Calu3 (cell line): ENCODE measurements at places on chromosomes 1 and 21.

- peaks cover 12% of the 10 kb centered on the region for H3K4me1 ChIP-seq
- no peak for DNase-seq
- no peak overlapping the region for H3K27ac ChIP-seq
- no peaks in the 10 kb centered on the region for H3K36me3 ChIP-seq
Observed at GRCh38 chr1:52182874-52183400, 41.0 kb downstream of the ZFYVE9 start.

GRCh38 chr1:114558544-114558943, 22.9 kb downstream of the BCAS2 start:
- H3K27ac ChIP-seq, result no peak overlapping the region
- no peak overlapping the region for H3K4me3 ChIP-seq
- H3K27me3 ChIP-seq, result no peaks in the 10 kb centered on the region
- DNase-seq, result no peak
- H3K4me1 ChIP-seq, result no peaks in the 10 kb centered on the region

GRCh38 chr1:89025928-89026327, 3.3 kb upstream of the GBP3 start:
- no peak for DNase-seq
- peaks cover 18% of the 10 kb centered on the region for H3K4me1 ChIP-seq
- peaks cover 20% of the 10 kb centered on the region for H3K36me3 ChIP-seq

DNA sequence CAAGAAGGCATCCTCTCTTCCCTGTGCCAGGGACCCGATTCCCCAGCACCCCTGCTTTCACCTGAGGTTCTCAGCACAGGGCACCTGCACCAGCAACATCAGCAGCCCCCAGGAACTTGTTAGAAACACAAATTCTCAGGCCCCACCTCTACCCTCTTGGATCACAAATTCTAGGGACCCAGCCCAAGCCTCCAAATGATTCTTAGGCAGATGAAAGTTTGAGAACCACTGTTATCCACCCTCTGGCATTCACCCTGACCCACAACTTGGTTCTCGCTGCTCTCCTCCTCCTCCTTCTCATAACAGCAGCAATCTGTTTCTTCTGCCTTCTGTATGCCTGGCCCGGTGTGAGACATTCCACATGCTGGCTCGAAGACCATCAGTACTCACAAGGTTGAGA, 60.3 kb upstream of the HIVEP3 start:
- peaks cover 43% of the 10 kb centered on the region for H3K4me1 ChIP-seq
- DNase-seq, result no peak
- H3K27ac ChIP-seq, result no peak overlapping the region
- H3K27me3 ChIP-seq, result no peaks in the 10 kb centered on the region
- H3K4me3 ChIP-seq, result no peak overlapping the region

DNA sequence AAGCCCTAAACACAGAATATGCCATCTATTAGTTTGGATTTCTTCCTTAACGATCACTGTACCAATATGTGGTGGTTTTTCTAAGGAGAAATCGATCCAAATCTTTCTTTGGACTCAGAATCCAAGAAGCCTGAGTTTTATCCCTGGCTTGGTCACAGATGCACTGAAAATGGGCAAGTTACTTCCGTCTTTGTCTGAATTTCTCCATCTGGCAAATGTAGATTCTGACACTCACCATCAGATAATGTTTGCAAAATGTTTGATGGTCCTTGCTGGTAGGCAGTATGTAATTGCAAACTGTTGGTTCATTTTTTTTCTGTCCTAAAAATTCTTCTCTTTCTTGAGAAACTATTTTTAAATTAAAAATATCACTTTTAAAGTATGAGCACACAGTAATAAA, 115.0 kb downstream of the TSEN15 start:
- H3K4me1 ChIP-seq, result no peaks in the 10 kb centered on the region
- no peak for DNase-seq
- no peaks in the 10 kb centered on the region for H3K36me3 ChIP-seq
- H3K4me3 ChIP-seq, result no peak overlapping the region
- H3K27me3 ChIP-seq, result no peaks in the 10 kb centered on the region
- H3K27ac ChIP-seq, result no peak overlapping the region

- no peaks in the 10 kb centered on the region for H3K36me3 ChIP-seq
- no peak overlapping the region for H3K4me3 ChIP-seq
- H3K4me1 ChIP-seq, result no peaks in the 10 kb centered on the region
- DNase-seq, result no peak
- peaks cover 81% of the 10 kb centered on the region for H3K27me3 ChIP-seq
Observed at GRCh38 chr1:166039436-166040201, 127.2 kb downstream of the FAM78B start.

DNA sequence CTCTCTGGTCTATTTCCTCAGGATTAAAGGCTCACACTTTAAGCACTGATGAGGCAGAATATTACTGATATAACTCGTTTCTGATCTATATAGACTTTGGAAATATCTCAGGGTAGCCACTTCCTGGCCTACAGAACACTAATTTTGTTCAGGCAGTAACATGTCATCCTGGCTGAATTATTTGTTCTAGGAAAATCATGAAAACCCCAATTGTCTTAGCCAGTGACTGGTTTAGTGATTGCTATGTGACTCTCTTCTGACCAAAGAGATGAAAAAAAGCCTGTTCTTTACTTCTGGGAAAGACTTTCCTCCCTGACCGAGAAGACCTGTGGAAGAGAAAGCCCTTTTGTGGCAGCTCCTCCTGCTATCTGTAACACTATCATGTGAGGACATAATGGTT, 453.7 kb downstream of the SETD4 start:
- no peak overlapping the region for H3K4me3 ChIP-seq
- DNase-seq, result no peak
- H3K27me3 ChIP-seq, result no peaks in the 10 kb centered on the region
- no peaks in the 10 kb centered on the region for H3K36me3 ChIP-seq
- H3K4me1 ChIP-seq, result no peaks in the 10 kb centered on the region

GRCh38 chr1:174209347-174210187, 50.2 kb downstream of the RABGAP1L start:
- peaks cover 15% of the 10 kb centered on the region for H3K4me1 ChIP-seq
- no peak overlapping the region for H3K27ac ChIP-seq
- DNase-seq, result no peak
- peaks cover 6% of the 10 kb centered on the region for H3K36me3 ChIP-seq

DNA sequence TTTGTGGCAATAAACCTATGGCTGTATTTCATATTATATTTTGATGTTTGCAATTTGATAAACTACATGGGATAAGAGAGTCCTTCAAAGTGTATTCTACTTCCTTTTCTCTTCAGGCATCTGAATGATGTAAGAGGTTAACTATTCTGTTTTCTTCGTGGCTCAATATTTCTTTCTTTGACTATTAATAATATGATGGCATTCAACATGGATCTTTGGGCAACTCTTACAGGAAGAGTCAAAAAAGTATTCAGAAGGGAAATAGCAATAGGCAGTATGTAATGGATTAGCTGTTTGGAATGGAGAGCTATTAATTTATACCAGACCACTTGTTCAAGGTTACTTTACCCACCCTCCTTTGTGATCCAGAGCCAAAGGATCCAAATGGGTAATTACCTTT, 74.4 kb downstream of the HMCN1 start:
- no peaks in the 10 kb centered on the region for H3K4me1 ChIP-seq
- DNase-seq, result no peak
- no peak overlapping the region for H3K4me3 ChIP-seq
- H3K27me3 ChIP-seq, result no peaks in the 10 kb centered on the region
- H3K27ac ChIP-seq, result no peak overlapping the region

DNA sequence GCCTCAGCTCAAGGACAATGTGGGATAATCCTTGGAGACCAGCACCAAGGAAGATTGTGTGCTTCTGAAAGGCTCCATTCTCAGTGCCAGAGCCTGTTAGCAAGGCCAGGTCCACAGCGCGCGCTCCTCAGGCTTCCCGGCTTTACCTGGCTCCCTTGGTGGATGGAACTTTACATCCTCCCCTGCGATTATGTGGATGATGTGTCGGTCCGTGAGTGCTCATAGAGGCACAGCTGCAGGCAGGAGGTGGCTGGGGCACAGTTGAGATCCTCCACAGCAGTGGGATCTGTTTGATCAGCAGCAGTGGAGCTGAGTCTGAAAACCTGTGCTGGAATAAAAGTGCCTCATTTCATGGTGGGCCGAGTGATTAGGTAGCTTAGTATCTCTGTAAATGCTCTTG, 62.7 kb downstream of the PRDM2 start:
- H3K36me3 ChIP-seq, result no peaks in the 10 kb centered on the region
- H3K4me3 ChIP-seq, result no peak overlapping the region
- H3K4me1 ChIP-seq, result peaks cover 15% of the 10 kb centered on the region

DNA sequence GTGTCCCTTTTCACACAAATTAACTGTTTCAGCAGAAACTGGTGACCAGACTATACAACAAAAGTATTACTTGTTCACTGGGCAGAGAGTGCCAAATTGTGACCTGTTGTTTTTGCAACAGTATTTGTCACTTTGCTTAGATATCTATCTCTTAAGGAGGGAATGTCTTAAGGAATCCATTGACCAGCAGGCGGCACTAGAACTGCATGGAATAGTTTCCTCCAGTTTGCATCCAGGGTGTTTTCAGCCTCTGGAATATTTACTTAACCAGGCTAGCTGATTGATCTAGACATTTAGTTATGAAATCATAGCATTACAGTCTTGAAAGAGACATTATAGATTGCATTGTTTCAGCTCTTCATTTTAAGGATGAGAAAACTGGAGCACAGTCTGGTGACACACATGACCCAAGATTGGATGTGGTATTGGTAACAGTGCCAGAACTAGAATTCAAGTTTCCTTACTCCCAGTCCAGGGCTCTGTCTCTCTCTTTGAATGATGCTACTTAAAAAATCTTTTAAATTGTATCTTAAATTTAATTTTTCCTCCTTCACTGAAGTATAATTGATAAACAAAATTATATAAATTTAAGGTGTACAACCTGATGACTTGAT, 16.9 kb downstream of the RPTN start:
- no peaks in the 10 kb centered on the region for H3K4me1 ChIP-seq
- peak; percentile 69 for DNase-seq
- no peaks in the 10 kb centered on the region for H3K36me3 ChIP-seq
- no peak overlapping the region for H3K4me3 ChIP-seq
- H3K27me3 ChIP-seq, result peaks cover 78% of the 10 kb centered on the region
- H3K27ac ChIP-seq, result no peak overlapping the region

- H3K36me3 ChIP-seq, result peaks cover 24% of the 10 kb centered on the region
- peak overlapping the region; percentile 98 for H3K27ac ChIP-seq
- peak; percentile 21 for DNase-seq
- peaks cover 75% of the 10 kb centered on the region for H3K4me1 ChIP-seq
- H3K4me3 ChIP-seq, result peak overlapping the region; percentile 30
- no peaks in the 10 kb centered on the region for H3K27me3 ChIP-seq
Observed at GRCh38 chr1:186494832-186495271, 33.9 kb upstream of the PDC start.

- H3K4me3 ChIP-seq, result no peak overlapping the region
- no peaks in the 10 kb centered on the region for H3K4me1 ChIP-seq
- no peak for DNase-seq
- H3K27me3 ChIP-seq, result no peaks in the 10 kb centered on the region
Observed at GRCh38 chr21:24594082-24594481, 1013.2 kb downstream of the MRPL39 start.

GRCh38 chr1:153881751-153882150, 41.0 kb downstream of the GATAD2B start:
- no peaks in the 10 kb centered on the region for H3K4me1 ChIP-seq
- H3K4me3 ChIP-seq, result no peak overlapping the region
- no peaks in the 10 kb centered on the region for H3K27me3 ChIP-seq
- H3K27ac ChIP-seq, result no peak overlapping the region
- DNase-seq, result no peak

- no peaks in the 10 kb centered on the region for H3K36me3 ChIP-seq
- peaks cover under 1% of the 10 kb centered on the region for H3K4me1 ChIP-seq
- no peak overlapping the region for H3K27ac ChIP-seq
Observed at GRCh38 chr21:29250636-29251035, 48.1 kb upstream of the BACH1 start.

DNA sequence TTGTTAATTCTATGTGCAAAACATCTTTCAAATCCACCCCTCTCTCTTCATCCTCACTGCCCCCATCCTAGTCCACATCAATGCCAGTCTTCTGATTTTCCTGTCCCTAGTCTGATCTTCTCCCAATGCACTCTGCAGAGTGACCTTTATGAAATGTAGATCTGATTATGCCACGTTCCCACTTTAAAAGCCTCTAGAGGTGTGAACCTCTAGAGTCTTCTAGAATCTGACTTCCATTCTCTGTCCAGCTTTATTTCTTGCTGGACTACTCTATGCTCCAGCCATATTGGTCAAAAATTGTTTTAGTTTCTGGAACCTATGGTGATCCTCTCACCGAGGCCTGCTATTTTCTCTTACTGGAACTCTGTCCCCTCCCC, 32.5 kb downstream of the ZNF648 start:
- peak overlapping the region; percentile 83 for H3K27ac ChIP-seq
- peaks cover 17% of the 10 kb centered on the region for H3K36me3 ChIP-seq
- H3K27me3 ChIP-seq, result no peaks in the 10 kb centered on the region
- peak overlapping the region; percentile 78 for H3K4me3 ChIP-seq

DNA sequence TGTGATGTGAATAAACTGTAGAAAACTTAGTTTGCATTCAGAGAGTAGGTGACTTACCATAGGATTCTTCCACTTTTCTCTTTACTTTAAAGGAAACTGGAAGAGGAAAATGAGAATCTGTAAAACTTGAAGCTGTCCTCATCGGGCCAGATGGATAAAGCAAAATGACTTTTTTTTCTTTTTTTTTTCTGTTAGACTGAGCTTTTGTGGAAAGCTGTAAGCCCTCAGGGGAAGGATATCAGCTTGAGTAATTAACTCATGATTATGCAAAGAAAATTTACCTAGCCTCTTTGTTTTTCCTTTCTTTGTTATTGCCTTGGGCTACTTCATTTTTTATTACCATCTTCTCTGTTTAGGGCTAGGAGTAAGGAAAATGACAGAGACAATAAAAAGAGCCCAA, 53.4 kb downstream of the DPH5 start:
- H3K36me3 ChIP-seq, result peaks cover 13% of the 10 kb centered on the region
- H3K4me1 ChIP-seq, result no peaks in the 10 kb centered on the region
- H3K27me3 ChIP-seq, result no peaks in the 10 kb centered on the region

GRCh38 chr21:39712976-39713375, 32.0 kb upstream of the IGSF5 start:
- H3K4me3 ChIP-seq, result no peak overlapping the region
- H3K27me3 ChIP-seq, result no peaks in the 10 kb centered on the region
- no peaks in the 10 kb centered on the region for H3K36me3 ChIP-seq
- H3K4me1 ChIP-seq, result peaks cover 13% of the 10 kb centered on the region
- no peak overlapping the region for H3K27ac ChIP-seq

DNA sequence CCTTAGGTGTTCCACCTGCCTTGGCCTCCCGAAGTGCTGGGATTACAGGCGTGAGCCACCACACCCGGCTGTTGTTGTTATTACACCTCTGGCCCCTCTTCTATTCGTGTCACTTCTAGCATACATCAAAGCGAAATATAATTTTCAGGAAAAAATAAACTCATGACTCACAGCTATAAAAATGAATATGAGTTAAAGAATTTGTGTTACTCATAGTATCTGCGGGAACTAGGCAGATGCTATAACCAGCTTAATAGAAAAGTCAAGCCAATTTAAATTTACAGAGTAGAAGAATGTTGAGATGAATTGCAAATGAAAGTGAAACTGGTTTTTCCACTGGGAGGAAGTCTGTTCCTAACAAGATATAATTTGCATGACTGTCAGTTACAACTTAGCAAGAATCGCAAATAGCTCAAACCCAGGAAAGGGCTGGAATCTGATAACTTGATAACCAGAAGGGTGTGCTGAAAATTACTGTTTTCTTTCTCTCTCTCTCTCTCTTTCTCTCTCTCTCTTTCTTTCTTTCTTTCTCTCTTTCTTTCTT, 11.2 kb downstream of the OR2W3 start:
- H3K36me3 ChIP-seq, result no peaks in the 10 kb centered on the region
- no peak for DNase-seq

GRCh38 chr1:246372559-246372958, 134.5 kb downstream of the SMYD3 start:
- H3K36me3 ChIP-seq, result no peaks in the 10 kb centered on the region
- no peaks in the 10 kb centered on the region for H3K27me3 ChIP-seq
- DNase-seq, result no peak
- H3K27ac ChIP-seq, result no peak overlapping the region
